Anterior cingulate cortex (tissue), 58 donors: ENCODE measurements at places on chromosomes 16 and 17.

DNA sequence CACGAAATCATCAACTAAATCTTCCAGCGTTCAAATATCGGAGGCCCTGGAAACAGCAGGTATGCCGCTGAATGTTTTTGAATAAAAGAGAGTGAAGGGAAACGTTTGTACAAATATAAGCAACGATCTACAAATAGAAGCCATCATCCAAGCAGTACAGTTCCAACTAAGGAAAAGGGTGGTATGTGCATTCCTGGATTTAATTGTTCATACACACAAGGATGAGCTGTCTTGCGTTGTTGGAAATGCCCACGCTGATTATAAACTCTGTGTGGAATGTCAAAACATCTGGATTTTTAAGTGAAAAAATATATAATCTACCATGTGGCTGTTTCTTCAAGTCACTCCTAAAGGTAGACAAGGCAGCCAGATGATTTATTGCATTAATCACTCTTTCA, 191.8 kb upstream of the HSBP1 start:
- DNase-seq, result no peak

DNA sequence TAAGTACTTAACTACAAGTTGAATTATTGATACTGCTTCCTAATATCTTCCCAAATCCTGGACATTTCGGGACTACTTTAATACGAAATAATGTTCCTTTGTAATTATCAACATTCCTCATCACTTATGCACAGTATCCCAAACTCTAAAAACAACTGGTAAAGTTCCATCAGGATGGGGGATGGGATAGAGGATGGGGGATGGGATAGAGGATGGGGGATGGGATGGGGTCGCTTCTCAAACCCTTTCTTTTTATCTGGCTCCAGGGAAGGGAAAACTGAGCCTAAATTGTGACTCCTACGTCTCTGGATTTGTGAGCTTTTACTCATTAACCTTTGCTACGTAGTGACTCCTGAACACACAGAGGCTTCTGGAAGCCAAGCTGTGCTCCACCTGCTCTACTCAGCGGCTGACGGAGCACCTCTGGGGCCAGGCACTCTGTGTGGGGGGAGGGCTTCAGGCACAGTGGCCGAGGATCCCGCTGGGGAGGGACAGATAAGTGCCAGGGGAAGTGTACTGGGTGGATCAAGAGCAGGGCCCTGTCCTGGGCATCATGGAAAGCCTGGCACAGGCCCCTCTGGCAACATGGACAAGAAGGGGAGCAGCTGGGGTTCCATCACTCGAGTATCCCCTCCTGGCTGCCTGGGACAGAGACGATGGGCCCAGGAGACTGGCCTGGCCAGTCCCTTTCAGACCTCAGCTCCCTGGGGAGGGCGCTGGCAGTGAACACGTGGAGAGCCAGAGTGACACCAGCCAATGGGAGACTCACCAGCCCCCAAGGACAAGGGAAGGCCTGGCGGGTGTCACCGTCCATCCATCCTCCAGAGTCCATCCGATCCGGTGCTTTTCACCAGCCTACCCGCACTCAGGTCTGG, 56.2 kb downstream of the PGS1 start:
- DNase-seq, result no peak

DNA sequence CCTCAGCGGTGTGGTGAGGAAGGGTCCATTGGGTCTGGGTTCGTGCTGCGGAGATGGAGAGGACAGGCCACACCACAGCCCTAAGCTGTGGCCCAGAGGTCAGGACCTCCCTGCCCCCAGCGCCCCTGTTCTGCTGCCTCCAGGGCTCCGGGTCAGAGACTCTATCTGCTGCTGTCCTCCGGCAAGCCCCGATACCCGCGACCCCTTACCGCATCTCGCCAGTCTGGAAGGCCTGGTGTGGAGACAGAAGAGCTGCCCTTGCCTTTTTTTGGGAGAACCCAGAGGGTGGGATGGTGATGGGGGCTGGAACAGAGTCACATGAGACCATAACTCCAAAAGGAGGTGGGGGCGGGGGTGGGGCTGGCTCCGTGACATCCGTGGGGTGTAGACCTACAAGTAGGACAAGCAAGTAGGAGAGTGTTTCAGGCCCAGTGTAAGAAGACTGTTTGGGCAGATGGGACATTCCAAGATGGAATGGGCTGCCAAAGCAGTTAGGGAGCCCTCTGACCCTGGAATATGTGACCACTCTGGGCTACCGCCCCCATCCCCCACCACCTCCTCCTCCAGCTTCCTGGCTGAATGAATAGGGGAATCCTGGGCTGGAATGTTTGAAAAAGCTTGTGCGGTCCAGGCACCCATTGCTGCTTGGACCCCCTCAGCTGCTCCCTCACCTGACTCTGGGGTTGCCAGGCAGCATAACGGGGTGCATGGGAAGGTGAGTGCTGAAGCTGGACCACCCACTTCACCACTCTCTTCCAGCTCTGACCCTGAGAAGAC, 1.4 kb downstream of the XYLT2 start:
- no peak for DNase-seq

DNA sequence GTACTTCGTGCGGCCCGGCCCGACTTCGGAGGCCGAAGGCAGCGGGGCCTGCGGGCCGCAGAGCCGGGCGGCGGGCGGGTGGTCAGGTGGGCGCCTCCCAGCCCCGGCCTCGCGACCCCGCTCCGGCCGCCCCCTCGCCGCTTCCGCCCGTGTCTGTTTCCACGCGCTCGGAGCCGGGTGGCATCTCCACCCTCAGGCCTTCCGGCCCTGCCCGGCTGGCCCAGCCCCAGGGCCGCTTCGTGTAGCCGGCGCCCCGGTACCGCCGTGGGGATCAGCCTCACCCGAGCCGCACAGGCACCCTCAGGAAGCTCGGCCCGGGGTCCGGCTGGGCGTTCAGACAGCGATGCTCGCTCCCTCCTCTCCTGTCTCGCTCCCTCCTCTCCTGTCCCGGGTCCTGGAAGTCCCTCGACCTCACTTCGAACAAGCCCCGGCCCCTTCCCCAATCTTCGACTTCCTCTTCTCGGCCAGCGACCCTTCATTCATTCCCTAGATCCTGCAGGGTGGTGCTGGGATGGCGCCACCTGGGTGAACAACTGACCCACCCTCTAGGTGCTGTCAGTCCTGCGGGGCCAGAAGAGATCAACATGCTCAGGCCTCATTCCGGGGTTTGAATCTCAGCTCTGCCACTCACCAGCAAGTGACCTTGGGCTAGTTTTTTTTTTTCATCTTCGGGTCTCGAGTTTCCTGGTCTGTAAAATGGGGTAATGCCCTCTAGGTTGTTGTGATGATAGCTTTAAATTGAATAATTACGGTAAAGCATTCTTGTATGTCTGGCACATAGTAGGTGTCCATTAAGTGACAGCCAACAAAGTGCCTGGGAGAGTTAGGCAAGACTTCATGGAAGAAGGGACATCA, 610 bp downstream of the VPS4A start:
- no peak for DNase-seq

DNA sequence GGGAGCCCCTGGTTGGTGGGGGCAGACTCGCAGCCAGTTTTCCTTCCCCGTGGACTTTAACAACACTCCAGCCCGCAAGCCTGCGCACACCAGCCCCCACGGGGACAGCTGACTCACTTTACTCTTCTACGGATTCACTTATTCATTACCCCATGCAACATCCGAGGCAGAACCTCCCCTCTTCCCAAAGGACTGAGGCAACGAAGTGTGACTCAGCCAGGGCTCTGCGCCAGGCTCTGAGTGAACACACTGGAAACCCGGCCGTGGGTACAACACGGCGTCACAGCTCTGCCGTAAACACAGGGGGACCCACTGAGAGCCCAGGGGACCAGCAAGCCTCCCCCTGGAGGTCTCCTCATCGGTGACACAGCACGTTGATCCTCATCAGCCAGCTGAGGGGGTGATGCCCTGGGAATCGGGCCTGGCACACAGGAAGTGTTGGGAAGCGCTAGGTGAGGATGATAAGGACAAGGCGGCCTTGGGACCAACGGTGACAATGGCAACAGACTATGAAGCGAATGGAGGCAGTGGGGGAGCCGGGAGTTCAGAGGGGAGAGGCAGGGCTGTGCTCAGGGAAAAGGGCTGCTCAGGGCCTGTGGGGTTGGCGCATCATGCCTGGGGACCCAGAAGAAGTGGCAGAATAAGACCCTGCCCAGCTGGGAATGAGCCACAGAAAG, 14.6 kb downstream of the COTL1 start:
- DNase-seq, result peak; percentile 49

- no peak for DNase-seq
Measured at GRCh38 chr17:73492125-73492820, 152.0 kb downstream of the SDK2 start.

- DNase-seq, result no peak
Measured at GRCh38 chr17:78409191-78409928, 30.9 kb downstream of the PGS1 start.

DNA sequence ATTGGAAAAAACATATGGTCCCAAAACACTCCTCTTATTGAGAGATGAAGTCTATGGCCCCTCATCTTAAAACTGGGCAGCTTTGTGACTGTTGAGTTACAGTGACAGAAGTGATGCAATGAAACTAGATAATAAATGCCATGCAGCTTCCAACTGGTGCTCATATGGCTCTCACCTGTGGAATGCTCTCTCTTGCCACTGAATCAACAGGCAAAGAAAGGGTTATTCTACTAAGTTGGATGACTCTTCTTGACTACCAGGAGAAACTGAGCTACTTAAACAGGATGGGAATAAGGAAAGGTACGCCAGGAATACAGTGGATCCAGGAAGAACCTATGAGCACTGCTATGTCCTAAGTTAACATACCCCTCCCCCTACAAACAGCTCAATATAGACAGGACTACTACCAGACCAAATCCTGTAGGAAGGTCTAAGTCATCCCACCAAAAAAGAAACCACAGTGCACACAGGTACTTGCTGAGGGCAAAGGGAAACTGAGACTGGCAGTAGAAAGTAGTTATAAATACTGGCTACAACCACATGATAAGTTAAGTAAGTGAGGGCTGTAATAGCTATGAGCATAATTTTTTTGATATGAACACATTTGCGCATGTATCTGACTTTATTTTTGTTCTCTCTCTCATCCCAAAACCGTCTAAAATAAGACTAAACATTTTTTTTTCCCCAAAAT, 398.5 kb downstream of the ZFHX3 start:
- no peak for DNase-seq

- DNase-seq, result no peak
Measured at GRCh38 chr16:87939562-87940423, 3.5 kb upstream of the CA5A start.

DNA sequence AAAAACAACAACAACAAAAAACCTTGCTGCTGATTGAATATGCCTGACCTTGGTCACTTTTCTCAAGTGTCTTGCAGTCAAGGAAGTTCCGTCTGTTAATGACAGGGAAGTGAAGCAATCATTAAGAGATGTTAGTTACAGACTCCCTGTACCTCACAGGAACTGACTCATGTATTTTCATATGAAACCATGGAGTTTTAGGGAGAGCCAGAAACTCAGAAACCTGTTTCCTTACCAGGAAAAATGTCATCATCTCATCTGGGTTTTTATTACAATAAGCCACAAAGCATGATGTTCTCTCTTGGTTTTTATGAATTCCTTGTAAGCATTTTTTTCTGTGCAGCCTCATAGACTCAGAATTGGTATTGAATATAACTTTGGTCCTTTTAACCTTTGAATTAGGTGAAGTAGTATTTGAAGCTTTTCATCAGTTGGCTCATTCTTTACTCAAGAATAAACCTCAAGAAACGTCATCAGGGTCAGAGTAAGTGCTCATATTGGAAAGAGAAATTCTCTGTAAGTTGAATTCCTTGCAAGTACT, 10.3 kb downstream of the LYRM1 start:
- no peak for DNase-seq

- no peak for DNase-seq
Measured at GRCh38 chr16:11360641-11361373, 15.5 kb downstream of the RMI2 start.

DNA sequence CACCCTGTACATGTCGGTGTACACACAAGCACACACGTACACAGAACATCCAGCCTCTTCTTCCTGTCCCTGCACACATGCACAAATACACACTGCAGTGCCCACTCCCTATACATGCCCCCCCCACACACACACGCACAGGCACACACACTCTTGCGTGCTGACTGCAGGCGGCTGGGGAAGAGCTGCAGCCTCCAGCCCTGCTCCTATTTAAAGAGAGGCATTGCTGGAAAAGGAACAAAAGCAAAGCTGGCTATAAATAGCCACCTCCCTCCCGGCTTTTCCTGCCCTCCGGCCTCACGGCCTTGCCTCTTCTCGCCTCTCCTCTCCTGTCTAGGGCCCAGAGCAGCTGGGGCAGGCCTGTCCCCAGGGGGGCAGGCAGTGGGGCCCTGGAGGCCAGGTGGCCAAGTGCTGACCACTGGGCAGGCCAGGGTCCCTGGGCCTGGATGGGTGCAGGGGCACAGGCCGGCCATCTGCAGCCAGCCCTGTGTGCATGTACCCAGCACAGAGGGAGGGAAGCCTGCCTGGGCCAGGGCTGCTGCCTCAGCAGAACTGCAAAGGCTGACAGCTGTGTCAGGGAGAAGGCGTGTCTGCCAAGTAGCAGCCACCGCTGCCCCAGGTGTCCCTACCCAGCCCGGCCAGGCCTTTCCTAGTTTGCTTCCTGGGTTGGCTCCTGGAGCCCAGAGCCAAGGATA, 25.4 kb downstream of the RTN4RL1 start:
- peak; percentile 80 for DNase-seq

DNA sequence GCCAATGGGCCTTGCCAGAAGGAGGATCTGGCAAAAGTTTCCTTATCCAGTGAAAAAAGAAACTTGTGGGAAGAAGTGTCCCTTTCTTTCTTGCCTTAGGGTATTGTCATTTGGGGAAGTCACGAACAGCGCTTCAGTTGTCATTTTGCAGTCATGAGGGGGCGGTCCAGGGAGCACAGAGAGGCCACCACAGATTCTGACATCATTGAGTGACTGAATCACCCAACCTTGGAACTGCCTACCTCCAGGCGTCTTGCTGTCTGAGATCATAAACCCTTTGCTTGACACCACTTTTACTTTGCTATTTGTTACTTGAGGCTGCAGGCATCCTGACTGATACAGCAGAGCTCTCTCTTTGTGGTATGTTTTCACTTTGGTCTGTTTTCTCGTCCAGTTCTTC, 3.1 kb upstream of the WSCD1 start:
- DNase-seq, result no peak

GRCh38 chr17:50679008-50679544, 28.6 kb downstream of the ANKRD40 start:
- DNase-seq, result no peak
